Type B pancreatic cell (in vitro differentiated cells): ENCODE measurements at places on chromosomes 7 and 10.

DNA sequence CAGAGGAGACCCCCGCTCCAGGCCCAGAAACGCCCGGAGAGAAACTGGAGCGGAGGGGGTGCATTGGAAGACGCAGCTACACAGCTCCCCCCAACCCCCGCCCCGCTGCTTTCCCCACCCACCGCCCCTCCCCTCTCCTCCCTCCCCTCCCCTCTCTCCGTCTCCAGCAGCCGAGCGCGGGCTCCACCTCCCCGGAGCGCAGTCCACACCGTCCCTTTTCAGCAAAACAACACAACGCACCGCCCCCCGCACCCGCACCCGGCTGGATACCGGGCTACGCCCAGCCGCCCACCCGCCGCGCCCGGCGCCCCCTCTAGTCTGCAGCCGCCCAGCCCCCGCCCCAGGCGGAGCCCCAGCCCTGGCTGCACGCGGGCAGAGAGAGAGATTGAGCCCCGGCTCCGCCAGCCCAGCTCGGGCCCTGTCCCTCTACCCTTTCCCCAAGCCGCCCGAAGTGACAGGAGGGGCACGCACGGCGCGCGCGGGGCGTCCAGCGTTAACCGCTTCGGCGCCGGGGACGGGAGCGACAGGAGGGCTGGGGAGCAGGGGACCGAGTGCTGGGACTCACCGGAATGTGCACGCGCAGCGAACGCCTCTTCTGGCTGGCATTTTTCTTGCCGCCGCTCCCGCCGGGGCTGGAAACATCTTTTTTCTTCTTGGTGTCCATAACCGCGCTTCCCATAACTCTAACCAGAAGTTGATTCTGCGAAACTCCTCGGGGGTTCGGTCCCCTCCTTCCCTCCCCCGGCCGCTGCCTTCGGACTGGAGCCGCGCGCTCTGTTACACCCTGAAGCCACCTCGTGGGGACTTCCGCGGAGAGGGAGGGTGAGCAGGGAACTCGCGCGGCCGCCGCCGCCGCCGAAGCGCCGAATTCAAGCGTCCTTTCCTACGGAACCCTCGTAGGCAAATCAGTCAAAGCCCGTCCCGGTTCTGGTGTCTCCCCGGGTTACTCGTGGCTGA lies 695 bp downstream of the PRKAG2 start:
- H3K27me3 ChIP-seq, result peaks cover 31% of the 10 kb centered on the region
- H3K36me3 ChIP-seq, result no peaks in the 10 kb centered on the region
- peak overlapping the region; percentile 92 for H3K4me3 ChIP-seq
- H3K27ac ChIP-seq, result peak overlapping the region; percentile 86
- H3K4me1 ChIP-seq, result no peaks in the 10 kb centered on the region

DNA sequence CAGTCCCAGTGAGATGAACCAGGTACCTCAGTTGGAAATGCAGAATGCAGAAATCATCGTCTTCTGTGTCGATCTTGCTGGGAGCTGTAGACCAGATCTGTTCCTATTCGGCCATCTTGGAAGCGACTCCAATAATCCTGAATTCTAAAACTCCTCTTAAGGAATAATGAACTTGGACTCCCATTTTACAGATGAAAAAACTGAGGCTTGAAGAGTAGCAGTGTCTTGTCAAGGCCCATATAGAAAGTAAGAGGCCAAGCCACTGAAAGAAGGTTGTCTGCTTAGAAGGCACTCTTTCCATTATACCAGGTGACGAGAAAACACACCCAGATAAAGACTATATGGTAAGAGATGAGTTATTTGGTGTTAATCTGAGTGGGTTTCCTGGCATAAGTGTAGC lies 148.6 kb upstream of the LAMB4 start:
- H3K27ac ChIP-seq, result no peak overlapping the region
- no peaks in the 10 kb centered on the region for H3K36me3 ChIP-seq
- no peak for DNase-seq
- H3K4me1 ChIP-seq, result peaks cover 9% of the 10 kb centered on the region

DNA sequence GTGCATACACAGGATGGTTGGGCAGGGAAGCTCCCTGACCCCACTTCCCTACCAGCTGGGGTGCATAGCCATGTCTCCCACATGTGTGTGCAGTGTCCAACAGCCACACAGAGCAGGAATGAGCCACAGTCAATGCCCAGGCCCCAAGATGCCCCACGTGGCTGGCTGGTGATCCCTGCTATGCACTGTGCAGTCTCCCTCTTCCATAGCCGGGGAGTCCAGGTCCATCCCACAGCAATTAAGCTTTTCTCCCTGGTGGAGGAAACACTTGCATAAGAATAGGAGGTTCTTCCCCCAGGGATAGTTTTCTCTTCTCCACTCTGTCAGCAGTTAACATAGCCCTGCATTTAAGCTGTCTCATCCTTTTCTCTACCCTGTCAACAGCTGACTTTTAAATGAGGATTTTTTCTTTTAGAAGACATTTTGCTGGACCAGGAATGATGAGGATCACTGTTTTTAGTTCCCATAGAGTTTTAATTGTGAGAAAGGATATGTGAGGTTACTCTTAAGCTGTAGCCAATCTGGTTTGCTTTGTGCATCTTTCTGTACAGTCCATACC lies 396.5 kb upstream of the VWC2 start:
- no peak overlapping the region for H3K27ac ChIP-seq
- no peaks in the 10 kb centered on the region for H3K36me3 ChIP-seq
- no peaks in the 10 kb centered on the region for H3K4me1 ChIP-seq
- no peak overlapping the region for H3K4me3 ChIP-seq
- no peak for DNase-seq

- H3K36me3 ChIP-seq, result no peaks in the 10 kb centered on the region
- peaks cover 2% of the 10 kb centered on the region for H3K4me1 ChIP-seq
- H3K27me3 ChIP-seq, result peaks cover 41% of the 10 kb centered on the region
- no peak for DNase-seq
Measured at GRCh38 chr7:26588511-26588910, 275.9 kb downstream of the SKAP2 start.

GRCh38 chr10:114715171-114715670 lies 57.1 kb upstream of the ABLIM1 start:
- no peak overlapping the region for H3K4me3 ChIP-seq
- H3K27ac ChIP-seq, result no peak overlapping the region
- peaks cover 41% of the 10 kb centered on the region for H3K4me1 ChIP-seq
- no peaks in the 10 kb centered on the region for H3K36me3 ChIP-seq

DNA sequence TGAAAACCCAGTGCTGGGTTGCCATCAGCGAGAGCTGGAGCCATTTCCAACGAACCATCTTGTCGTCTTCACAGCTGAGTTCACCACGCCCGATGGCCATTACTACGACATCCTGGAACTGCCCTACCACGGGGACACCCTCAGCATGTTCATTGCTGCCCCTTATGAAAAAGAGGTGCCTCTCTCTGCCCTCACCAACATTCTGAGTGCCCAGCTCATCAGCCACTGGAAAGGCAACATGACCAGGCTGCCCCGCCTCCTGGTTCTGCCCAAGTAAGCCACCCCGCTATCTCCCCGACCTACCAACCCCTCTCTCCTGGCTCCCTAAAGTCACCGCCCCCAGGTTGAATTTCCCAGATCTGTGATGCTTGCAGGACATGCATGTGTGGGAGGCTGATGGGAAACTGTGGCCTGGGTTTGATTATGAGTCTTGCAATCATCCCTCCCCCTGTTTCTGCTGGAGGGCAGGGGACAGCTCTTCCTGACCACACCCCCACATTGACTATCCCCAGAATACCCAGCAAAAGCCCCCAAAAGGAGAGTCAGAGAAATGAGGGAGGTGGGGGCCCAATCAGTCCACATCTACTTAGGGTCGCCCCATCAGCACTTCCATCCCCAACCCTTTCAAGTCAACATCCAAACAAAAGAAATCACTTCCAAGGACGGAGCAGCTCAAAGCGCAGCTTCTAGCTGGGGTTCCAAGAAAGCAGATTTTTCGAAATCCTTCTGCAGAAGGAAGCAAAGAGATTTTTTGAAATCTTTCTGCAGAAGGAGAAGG lies 6.9 kb downstream of the SERPINE1 start:
- peaks cover 14% of the 10 kb centered on the region for H3K27me3 ChIP-seq
- no peak for DNase-seq
- H3K4me1 ChIP-seq, result peaks cover 26% of the 10 kb centered on the region
- no peaks in the 10 kb centered on the region for H3K36me3 ChIP-seq

- H3K27me3 ChIP-seq, result no peaks in the 10 kb centered on the region
- peak overlapping the region; percentile 36 for H3K27ac ChIP-seq
- H3K4me1 ChIP-seq, result peaks cover 10% of the 10 kb centered on the region
- H3K36me3 ChIP-seq, result peaks cover 10% of the 10 kb centered on the region
- peak overlapping the region; percentile 25 for H3K4me3 ChIP-seq
- DNase-seq, result no peak
Measured at GRCh38 chr7:2230226-2230625, 2.5 kb downstream of the MAD1L1 start.

DNA sequence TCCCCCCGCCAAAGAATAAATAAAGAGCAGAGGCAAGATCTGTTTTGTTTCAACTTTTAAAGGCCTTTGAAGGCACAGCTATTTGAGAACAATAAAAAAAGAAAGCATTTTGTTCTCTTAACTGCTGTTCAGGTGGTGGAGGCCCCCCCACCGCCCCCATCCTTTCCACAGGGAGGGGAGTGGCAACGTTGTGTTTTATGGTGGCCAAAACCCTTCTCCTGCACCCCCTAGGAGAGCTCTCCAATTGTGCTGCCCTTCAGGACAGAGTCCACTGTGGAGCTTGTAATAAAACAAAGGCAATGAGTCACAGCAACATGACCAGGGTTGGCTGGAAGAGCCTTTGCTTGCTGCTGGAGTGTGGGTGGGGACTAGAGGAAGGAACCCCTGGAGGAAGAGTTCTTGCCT lies 987.9 kb downstream of the KCNMA1 start:
- H3K27ac ChIP-seq, result peak overlapping the region; percentile 58
- H3K36me3 ChIP-seq, result peaks cover 3% of the 10 kb centered on the region
- no peak for DNase-seq
- H3K27me3 ChIP-seq, result peaks cover 55% of the 10 kb centered on the region

DNA sequence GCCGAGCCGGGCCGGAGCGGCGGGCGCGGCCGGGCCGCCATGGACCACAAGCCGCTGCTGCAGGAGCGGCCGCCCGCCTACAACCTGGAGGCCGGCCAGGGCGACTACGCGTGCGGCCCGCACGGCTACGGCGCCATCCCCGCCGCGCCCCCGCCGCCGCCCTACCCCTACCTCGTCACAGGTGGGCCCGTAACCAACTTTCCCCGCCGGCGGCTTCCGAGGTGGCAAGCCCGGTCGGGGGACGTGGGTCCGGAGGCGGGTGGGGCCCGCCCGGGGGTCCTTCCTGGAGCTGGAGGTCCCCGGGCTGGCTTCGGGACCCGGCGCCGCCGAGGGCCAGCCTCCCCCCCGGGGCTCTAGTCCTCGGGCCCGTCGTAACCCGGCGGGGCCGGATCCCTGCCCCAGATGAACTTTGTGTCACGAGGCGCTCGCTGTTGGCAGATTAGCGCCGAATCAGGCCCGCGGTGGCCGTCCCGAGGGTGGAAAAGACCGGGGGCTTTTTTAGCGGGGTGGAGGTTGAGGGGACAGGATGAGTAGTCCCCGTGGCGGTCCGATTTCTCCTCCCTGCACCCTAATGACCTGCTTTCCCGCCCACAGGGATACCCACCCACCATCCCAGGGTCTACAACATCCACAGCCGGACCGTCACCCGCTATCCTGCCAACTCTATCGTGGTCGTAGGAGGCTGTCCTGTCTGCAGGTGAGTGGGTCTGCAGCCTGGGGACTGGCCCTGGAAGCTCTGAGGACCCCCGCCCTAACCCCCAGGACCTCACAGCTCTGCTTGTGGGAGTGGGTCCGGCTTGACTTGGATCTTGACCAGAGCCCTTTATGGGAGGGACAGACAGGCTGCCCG lies 496 bp downstream of the BRI3 start:
- no peak for DNase-seq
- peak overlapping the region; percentile 91 for H3K27ac ChIP-seq

DNA sequence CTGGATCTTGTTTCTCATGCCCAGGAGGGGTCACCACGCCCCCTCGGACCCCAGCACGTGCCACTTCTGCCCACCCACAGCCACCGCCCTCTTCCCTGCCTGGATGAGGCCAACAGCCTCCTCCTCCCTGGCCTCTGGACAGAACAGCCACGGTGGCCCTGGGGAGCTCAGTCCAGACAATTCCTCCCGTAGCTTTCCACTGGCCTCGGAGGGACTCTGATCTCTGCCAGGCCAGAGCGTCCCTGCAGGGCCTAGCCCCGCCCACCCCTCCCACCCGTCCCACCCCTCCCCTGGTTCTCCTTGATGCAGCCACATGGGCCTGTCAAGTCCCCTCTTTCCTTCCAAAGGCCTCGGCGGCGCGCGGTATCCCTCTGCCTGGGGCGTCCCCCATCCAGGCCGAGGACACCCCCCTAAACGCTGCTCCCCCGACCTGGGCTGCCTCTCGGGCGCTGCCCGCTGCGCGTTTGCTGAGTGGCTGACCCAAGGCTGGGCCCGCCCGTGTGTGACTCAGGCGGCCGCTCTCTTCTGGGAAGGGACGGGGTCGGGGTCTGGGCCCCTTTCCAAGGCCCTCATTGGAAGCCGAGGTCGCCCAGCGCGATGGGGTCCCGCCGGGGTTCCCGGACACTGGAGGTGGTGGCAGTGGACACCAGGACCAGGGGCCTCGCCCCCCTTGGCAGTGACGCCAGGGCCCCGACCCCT lies 557 bp downstream of the TMEM120A start:
- H3K4me3 ChIP-seq, result peak overlapping the region; percentile 85
- no peaks in the 10 kb centered on the region for H3K27me3 ChIP-seq
- H3K4me1 ChIP-seq, result peaks cover 17% of the 10 kb centered on the region
- H3K36me3 ChIP-seq, result peaks cover 9% of the 10 kb centered on the region
